IPS-NIHi11 (cell line): ENCODE measurements at places on chromosomes 6 and 20.

DNA sequence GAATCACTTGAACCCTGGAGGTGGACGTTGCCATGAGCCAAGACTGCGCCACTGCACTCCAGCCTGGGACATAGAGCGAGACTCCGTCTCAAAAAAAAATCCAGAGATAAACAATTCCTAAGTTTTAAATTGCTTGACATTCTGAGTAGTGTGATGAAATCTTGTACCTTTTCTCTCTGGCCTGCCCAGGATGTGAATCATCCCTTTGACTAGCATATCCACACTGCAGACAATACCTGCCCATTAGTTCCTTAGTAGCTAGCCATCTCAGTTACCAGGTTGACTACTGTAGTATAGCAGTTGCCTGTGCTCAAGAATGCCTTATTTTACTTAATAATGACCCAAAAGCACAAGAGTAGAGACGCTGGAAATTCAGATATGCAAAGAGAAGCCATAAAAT lies 2.8 kb downstream of the ZFP57 start:
- DNase-seq: no peak

DNA sequence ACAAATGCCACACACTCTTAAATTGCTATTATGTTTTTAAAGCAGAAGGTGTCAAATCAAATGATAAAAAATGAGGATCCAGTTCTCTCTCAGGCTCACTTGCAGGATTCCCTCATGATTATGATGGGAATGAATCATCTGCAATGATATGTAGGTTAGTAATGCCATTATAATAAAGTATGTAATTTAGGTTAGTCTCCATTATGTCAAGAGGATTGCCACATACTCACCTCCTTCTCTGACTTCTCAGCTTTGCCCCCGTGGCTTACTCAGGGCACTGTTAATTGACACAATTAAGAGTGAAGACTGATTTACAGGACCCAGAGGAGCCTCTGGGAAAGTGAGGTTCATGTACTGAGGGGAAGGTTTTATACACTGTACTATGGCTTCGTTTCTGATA lies 591.7 kb upstream of the NRSN1 start:
- DNase-seq: no peak

DNA sequence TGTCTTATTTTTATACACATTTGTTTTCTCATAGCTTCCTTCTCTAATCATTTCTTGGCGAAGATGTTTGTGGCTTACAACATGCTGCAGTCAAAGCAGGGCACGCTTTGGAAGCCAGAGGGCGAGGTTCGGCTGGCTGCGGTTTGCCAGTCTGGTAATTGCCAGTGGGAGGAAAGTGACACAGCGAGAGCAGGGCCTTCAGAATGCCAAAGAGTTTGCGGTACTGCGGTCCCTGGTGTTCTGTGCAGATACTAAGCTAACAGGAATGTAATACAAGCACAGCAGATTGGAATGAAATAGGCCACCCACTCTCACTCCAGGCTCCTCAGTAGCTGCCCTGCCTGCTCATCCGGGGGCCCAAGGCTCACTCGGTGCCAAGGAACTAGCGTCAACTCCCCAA lies 58.7 kb upstream of the TGM3 start:
- DNase-seq: peak; percentile 19

DNA sequence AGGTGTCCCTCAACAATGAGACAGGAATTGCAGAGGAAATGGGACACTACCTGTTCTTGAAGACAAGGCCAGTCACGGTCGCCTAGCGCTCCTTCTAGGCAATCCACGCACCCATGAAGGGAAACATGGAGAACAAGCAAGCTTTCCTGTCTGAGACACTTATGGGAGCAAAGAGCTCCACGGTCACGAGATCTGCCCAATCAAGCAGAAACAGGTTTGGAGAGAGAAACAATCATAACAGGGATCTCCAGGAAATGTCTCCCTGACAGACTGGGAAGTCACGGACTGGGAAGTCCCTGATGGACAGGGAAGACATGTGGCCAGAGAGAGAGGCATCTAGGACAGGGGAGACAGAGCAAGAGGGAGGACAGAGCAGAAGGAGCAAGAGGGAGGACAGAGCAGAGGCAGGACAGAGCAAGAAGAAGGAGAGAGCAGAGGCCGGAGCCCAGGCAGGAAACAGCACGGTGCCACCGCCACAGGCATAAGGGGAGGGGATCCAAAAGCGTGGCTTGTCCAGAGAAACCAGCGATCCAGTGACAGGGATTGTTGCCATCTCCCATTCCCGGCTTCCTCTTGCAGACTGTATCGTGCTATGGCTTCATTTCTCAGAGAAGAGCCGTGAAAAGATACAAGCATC lies 167.8 kb upstream of the ZNF337 start:
- DNase-seq: no peak

GRCh38 chr6:106799031-106799894 lies 169.9 kb downstream of the QRSL1 start:
- DNase-seq: no peak

- DNase-seq: no peak
Measured at GRCh38 chr20:40686434-40686882, 2.6 kb downstream of the MAFB start.

DNA sequence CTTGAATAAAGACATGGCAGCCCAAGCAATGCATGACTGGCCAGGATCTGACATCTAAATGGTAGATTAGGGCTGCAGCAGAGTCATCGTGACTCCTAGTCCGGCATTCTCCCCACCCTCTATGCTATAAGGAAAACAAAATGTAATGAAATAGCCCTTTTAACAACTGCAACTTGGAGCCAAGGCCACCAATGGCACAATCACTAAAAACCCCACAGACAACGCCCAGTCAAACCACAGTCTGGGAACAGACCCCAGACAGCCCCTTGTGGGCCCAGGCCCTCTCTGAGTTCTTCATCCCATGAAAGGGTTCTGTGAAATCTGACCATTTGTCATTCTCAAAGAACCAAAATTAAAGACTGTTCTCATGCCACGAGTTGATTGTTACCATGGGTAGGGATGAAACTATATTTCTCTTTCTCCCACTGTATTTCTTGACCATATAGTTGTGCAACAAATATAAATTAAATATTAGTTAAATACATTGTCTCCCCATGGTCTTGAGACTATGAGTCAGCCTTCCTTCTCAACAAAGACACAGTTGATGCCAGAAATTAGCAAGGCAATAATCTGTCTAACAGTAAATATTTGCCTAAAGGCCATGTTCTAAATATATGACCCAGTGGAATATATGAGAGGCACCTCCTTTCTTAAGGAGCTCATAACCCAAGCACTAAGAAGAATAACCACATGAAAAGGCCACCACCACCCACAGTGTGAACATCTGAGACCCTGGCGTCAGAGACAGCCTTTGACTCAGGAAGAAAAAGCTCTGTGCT lies 85.6 kb upstream of the SSTR4 start:
- DNase-seq: no peak

GRCh38 chr20:33647603-33648395 lies 14.3 kb upstream of the C20orf144 start:
- DNase-seq: no peak

DNA sequence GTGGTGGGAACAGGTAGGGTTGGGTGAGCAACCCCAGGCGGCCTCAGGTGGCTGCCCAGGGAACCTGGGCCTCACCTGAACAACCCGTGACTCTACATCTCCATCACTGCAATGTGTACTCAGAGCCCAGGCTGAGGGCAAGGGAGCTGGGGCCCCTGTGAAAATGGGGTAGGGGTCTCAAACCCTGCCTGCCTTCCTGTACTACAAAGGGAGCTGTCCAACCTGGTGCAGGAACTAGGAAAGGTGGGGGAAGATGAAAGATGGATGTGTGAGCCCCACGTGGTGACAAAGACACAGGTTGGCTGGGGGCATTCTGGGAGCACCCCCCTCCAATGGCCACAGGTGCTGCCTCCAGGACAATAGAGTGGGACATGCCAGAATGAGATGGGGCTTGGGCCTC lies 62.1 kb upstream of the SLC2A12 start:
- DNase-seq: no peak

- DNase-seq: no peak
Measured at GRCh38 chr6:46024124-46024769, 8.6 kb upstream of the CLIC5 start.

DNA sequence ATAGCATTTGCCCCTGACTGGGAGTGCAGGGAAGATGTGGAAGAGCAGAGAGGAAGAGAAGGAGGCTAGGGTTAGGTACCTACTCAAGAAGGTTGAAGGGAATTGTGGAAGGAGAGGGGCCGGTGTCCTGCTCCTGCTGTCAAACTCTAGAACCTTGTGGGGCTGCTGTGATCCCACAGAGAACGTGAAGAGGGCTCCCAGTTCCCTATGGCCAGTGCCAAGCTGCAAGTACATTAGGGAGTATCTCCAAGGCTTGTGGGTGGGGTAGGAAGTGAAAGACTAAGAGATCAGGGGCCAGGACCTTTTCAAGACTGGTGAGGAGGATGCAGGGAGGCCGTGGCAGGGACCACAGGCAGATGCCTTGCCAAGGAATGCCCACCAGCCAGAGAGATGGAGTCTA lies 263.4 kb downstream of the CDH26 start:
- no peak for DNase-seq

DNA sequence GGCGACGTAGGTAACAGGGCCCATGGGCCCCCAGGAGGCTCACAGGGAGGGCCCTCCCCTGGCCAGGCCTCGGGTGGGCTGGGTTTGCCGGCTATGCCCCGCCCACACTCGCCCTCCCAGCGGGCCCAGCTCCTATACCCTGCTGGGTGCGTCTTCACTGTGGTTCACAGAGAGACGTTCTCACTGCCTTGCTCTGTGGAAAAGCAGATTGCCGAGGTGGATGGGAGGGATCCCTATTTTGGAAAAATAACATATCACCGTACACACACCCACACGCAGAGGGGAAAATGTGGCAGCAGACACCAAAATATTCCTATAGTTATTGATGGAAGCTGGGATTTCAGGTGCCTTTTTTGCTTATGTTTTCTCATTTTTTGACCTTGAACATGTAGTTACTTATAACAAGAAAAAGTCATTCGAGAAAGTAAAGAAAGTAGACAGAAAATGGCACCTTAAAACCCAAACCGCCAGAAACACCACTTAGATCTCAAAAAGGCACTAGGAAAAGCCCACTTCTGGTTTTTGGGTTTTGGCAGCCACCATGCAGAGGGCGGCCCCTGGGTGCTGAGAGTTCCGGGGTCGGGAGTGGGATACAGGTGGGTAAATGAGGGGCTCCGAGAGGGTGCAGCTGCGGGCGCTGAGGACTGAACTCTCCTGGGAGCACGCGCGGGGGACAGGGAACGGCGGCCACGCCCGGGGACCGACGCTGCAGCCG lies 49.4 kb downstream of the TMEM242 start:
- peak; percentile 81 for DNase-seq

DNA sequence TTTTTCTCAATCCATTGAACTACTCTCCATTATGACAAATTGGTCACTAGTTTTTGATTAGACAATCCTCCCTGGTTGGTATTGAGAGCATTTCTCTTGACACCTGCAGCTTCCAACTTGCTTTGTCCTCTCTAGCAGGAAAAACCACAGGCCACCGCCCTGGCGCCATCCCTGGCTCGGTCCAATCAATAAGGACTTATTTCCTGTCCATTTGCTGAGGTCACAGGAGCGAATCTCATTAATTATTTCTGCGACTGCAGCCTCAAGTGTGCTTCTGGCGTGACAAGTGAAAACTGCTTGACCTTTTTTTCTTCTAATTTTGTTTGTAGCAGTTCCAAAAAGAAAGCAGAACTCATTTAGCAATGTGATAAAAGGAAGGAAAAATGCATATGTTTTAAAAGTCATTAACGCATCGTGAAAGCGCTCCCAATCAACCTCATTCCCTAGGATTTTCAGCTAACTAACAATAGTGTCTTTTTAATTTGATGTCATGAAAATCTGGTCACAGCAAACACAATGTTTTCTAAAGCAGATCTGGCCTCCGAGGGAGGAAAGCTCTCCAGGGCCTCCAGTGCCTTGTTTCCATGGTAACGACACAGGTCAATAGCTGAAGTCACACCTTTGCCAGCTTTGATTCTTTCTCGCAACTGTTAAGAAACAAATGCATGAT lies 39.0 kb upstream of the BEND3 start:
- peak; percentile 84 for DNase-seq

- no peak for DNase-seq
Measured at GRCh38 chr6:55696501-55696900, 117.5 kb upstream of the HMGCLL1 start.

DNA sequence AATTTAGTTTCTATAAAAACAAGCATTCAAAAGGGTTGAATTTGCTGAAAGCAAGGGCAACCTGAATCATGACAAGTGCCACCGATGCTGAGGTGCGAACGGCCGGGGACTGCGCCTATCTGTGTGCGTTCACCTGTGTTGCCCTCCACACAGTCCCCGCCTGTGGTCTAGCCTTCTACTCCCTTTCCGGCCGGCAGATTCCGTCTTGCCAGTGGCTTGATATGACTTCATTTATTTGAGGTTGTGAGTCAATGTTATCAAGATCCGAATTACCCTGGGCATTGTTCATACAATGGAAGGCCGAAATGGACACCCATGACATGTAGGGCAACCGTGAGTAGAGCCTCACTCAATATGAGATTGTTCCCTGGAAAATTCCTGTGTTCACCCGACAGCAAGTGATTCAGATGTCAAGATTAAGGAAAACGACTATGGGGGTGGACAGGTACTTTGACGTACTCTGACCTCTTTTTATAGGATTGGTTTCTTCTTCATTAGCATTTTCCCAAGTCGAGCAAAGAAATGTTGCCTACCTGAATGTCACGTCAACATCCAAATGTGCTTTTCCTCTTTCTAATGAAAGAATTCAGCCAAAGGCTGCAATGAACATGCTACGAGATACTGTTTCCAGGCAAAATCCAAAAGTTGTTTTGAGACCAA lies 41.1 kb upstream of the NEDD9 start:
- no peak for DNase-seq

DNA sequence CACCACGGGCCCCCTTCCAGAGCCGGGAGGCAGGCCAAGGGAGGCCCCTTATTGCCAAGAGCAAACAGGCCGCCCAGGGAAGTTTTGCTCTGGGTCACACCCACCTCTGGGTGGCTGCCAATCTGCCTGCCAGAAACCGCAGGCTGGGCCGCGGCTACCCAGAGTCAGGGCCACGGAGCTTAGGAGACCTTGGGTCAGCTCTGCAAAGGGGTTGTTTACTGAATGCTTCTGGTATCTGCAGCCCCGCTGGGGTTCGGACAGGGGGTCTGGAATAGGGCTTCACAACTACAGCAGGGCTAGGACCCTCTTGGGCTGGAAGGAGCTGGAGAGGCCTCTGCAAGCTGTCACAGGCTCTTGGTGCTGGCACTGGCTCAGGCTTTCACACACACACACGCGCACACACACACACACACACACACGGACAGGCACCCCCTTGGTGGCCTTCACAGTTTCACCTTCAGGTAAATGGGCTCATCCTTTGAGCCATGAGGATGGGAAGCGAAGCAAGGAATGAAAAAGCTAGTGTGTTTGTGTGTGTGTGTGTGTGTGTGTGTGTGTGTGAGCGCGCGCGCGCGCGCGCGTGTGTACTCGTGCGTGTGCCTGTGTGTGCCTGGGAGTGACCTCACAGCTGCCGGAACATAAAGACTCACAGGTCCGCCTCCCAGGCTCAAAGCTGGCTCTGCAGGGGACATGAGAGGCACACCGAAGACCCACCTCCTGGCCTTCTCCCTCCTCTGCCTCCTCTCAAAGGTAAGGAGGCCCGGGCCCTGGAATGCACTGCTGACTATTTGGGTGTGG lies at the start of gene CCN5:
Gene CCN5 (plus strand): TSS at position 669 of the 798 bp plus-strand sequence. CDS start 22 bp downstream, at position 691.
- DNase-seq: peak; percentile 59
